GDM1 (cell line): ENCODE measurements at places on chromosomes 2 and 18.

DNA sequence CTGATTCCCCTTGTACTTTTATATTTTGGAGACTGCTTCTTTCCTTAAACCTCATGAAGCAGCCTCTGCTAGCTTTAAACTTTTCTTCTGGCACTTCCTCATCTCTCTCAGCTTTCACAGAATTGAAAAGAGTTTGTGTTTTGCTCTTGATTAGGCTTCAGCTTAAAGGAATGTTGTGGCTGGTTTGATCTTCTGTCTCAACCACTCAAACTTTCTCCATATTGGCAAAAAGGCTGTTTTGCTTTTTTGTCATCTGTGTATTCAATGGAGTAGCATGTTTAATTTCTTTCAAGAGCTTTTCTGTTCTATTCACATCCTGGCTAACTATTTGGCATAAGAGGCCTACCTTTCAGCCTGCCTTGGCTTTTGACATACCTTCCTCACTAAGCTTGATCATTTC is 36.3 kb upstream of the MSTN start:
- DNase-seq = no peak

GRCh38 chr2:214127170-214127569 is 283.7 kb upstream of the VWC2L start:
- DNase-seq = no peak

DNA sequence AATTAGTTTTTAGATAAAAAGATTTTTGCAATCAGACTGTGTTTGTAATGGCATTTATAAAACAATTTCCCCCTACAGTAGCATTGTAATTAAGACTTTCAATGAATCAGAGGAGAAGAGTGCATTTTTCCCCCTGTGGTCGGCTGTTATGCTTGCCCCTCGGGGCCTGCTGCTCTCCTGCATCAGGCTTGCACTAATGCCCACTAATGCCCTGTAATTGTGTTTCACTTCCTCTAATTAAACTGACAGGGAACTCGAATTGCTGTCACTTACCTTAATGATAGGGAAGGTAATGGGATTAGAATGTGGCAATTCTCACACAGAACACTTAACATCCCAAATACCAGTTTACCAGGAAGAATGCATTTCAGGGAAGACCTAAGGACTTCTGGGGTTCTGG is 61.2 kb upstream of the LRRTM1 start:
- no peak for DNase-seq

DNA sequence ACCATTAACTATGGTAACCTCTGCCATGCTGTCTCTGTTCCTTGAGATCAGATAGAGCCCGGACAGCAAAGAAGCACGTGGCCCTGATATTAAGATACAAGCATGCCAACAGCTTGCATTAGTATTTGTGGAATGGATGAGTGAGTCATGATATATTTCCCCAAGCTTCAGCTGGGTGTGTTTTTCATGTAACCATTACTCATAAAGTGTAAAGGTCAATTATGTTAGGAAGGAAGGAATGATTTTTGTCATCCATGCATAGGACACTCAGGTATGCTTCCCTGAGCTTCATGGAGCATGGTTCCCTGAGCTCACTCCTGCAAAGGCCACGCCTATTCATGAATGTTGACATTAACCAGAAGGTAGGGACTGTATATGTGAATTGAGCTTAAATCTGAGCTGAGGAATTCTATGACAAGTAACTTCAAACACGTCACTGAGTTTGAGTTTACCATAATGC is 74.6 kb downstream of the ARL4C start:
- no peak for DNase-seq

DNA sequence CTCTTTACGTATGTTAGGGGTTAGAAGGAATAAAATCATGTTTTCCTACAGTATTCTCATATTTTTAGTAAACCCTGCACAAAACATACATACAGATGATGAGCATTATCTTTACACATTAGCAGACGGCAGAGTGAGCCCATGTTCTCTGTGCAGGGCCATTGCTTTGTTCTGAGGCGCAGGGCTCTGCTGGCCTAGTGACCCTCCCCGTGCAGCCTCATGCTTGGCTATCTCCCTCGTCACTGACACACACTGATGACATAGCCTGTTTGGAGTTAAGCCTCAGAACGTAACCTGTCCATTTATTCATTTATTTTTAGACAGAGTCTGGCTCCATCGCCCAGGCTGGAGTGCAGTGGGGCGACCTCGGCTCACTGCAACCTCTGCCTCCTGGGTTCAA is 115.9 kb upstream of the FOSL2 start:
- no peak for DNase-seq

- DNase-seq = no peak
These were observed 741 bp upstream of the GCKR start for GRCh38 chr2:27495840-27496356.

DNA sequence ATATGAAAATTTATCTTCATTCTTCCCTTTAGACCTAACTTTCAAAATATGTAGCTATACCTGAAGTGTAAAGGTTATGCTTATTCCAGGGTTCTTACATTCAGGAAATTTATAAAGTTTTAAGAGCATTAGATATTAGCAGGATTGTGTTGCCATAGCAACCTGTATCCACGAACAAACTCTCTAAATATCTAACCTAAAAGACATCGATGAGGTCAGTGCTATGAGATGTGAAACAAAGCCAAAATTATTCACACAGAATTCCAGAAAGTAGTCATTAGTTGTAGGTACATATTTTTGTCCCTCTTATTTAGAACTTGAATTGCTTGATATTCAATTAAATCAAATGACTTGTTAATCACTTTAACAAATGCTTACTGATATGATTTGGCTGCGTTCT is 705.3 kb downstream of the SOCS6 start:
- DNase-seq = no peak

GRCh38 chr2:98514096-98514639 is 69.5 kb downstream of the INPP4A start:
- no peak for DNase-seq

DNA sequence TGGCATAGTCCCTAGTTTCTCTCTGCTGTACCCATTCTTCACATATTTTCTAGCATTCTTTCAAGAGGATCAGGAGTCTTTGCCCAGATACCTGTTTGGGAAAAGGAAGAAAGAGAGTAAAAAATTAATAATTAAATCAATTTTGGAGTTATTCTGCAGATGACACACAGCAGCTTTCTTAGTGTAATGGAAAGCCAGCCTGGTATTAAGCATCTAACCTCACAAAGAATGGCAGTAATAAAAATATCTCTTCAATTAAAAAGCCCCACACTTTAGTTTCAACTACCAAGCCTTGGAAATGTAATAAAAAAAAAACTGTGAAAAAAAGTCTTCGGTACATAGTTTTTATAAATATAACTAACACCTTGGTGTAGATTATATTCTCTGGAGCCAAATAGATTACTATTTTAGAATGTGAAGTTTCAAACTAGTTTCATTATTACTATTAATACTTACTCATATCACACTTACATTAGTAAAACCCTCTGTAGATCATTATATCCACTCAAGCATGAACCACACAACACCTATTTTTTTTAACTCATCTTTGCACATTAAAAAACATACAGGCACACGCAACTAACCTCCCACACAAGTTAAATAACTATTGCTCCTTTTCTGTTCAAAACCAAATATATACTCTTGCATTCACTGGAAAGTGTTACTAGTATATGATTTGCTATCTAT is 90.9 kb downstream of the GPD2 start:
- no peak for DNase-seq

DNA sequence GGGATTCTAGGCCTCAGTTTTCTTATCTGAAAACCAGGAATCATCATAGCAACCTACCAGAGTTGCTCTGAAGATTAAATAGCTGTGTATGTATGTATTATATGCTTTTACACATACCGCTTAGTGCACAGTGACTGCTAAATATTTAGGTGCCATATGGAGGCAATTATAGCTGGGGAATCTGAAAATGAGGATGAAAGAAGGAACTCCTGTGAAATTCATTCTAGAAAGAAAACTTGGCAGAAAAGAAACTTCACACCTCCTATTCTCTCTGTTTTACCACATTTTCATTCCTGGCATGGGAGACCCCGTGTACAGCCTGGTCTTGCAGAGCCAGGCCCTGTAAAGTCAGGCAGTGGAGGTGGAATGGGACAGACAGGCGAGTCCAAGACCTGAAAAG is 862.4 kb downstream of the CNTNAP5 start:
- no peak for DNase-seq

GRCh38 chr2:134773759-134774742 is 55.3 kb upstream of the TMEM163 start:
- DNase-seq = no peak

DNA sequence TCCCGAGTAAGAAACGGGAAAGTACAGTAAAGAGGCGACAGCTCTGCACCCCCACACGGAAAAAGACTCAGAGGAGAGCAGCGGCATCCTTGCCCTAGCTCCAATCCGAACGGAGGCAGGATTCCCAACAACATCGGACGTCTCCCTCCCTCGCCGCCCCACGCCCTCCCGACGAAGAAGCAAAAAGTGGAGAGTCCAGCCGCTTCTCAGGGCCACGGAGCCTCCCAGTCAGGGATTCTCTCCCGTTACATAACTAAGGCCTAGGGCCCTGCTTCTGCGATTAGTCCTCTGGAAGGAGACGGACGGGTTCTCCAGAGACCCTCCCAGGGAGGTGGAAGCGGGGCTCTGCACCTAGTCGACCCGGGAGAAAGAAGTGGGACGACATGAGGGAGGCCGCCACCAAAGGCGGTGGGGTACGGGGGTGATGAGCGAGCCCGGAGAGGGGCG is 587 bp downstream of the SUMO1 start:
- no peak for DNase-seq

DNA sequence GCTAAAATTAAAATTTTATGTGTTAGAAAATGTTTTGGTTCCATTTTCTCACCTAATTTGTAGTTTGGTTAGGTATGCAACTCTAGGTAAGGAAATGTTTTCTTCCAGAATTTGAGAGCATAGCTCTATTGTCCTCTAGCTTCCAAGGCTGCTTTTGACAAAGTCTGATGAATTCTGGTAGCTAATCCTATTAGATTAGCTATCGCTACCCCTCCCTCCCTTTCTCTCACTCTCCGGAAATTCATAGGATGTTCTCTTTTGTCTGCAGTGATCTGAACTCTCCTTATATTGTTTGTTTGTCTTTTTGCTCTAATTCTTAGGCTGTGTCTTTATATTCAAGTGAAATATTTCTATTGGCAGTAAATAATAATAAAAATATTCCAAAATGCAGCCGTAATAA is 382.9 kb downstream of the DCC start:
- no peak for DNase-seq

GRCh38 chr2:64766841-64767669 is 113.3 kb upstream of the SERTAD2 start:
- no peak for DNase-seq

GRCh38 chr2:3169106-3169870 is 208.3 kb downstream of the EIPR1 start:
- no peak for DNase-seq

DNA sequence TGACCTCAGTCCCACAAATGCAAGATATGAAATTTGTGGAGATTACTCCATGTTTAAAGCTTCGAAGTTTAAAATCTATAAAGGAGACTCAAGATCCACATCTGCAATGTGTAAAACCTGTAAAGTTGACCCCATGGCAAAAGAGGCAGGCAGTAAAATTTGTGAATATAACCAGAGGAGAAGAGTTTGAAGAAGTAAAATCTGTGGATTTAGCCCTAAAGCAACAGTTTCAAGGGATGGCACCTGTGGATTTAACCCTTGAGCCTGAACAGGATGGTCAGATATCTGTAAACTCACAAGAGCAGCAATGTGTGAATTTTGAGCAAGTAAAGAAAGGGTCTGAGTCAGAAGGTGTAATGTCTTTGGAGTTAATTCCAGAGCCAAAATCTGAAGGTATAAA is 11.2 kb upstream of the ZNF512 start:
- no peak for DNase-seq

DNA sequence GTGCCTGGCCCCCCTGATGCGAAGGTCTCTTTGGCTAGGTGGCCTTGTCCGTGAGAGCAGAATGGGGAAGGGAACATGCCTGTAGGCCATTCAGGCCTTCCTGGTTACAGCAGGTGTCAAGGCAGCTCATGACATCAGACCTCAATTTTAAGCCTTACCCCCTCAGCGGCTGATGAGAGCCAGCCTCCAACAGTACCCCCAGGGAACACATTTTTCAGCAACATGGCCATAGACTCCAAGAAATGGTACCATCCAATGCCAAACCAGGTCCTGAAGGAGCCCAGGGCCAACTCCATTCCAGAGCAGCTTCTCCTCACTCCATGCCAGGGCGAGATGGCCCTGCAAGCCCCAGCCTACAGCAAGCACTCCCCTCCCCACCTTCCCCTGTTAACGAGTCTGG is 199.2 kb downstream of the SMAD2 start:
- DNase-seq = no peak

- DNase-seq = no peak
These were observed 733.7 kb upstream of the POU3F3 start for GRCh38 chr2:104120171-104120570.

DNA sequence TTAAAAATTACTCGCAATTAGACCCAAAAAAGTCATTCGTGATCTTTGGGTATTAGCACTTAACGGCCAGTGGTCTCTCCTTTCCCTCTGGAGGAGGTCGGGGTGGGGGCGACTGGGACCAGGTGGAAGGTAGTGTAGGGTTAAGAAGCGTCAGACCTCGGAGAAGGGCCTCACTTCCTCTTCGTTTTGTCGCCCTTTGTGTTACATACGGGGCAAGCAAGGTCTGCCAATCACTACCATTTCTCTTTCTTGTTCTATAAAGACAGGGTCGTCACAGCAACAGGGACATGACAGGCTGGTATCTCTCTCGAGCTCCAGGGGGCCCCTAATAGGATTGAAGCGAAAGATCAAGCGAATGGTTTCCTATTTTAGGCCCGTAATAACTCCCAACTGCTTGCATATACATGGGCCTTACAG is 136.6 kb downstream of the INSIG2 start:
- no peak for DNase-seq

DNA sequence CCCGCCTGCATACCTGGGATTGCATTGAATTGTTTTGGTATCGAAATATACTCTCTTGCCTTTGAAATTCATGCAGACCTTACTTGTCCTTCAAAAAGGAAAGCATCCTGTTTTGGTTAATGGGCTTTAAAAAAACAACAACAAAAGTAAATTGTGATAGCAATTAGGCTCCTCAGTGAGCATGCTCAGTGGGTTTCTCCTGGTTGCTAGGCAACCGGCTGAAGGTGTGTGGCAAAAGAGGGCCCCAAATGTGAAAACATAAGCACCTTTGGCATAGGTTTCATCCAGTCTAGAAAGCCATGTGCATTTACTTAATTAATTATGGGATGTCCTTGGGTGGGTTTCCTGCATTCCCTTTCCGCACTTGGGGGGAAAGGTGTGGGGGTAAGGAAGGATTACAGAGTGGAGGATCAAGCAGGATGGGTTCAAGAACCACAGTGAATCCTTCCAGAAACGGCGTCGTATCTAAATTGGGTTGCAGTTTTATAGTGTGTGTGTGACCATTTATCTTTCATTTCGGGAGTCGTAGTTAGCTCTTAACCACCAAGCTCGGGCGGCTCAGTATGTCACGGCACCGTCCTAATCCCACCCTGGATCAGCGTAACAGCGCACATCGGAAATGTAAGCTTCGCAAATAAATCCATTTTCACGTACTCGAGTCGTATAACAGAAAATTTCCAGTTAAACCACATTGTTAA is 274.9 kb upstream of the TCF4 start:
- DNase-seq = no peak
